Stimulated activated CD8-positive, alpha-beta memory T cell treated with anti-CD3 and anti-CD28 coated beads, Interleukin-2, amount 100 ng/mL, for 1 hour (primary cell): ENCODE measurements at places on chromosomes 1 and 21.

DNA sequence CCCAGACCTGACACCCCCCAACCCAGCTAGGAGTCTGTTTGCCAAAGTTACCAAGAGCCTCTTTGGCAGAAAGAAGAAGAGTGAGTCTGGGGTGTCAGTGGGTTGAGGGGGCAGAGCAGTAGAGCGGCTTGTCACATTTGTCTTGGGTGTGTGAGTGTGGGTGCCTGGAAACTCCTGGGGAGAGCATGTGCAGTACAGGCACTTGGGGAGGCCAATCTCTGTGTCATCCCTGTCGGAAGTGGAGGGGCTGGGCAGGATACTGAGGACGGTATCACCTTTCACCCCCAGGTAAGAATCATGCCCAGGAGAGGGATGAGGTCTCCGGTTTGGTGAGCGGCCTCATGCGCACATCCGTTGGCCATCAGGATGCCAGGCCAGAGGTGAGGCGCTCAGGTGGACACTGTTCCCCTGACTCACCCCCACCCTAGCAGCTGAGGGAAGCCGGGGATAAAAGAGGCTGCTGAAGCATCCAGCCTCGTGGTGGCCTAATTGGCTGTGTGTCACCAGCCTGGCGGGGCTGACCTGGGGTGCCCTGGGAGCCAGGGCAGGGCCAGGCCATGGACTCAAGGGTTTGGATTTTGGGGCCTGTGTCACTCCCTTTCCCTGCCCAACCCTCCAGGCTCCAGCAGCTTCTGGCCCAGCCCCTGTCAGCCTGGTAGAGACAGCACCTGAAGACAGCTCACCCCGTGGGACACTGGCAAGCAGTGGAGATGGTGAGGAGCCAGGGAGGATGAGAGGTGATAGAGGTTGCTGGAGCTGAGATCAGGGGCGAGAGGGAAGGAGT, 3.3 kb downstream of the PLK3 start:
- no peak for DNase-seq

GRCh38 chr1:209086486-209087192, 496.9 kb upstream of the CAMK1G start:
- DNase-seq, result no peak

GRCh38 chr1:19042675-19043578, 86.5 kb upstream of the IFFO2 start:
- DNase-seq, result no peak

DNA sequence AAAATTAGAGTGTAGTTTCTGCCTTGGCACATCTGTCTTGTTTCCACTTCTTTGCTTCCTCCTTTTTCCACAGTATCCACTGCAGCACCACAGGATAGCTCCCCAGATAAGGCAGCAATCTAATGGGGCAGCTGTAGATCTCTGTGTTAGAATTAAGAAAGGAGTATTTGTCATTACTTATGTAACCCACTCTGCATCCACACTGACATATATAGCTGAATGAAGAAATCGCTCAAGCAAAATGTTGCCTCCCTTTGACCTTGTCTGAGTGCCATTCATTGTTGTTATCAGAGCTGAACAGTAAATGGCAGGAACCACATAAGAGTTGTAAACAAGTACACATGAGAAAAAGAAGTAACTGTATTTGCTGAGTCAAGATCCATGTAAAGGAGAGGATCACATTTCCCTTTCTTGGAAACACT, 45.9 kb upstream of the DPH5 start:
- no peak for DNase-seq

DNA sequence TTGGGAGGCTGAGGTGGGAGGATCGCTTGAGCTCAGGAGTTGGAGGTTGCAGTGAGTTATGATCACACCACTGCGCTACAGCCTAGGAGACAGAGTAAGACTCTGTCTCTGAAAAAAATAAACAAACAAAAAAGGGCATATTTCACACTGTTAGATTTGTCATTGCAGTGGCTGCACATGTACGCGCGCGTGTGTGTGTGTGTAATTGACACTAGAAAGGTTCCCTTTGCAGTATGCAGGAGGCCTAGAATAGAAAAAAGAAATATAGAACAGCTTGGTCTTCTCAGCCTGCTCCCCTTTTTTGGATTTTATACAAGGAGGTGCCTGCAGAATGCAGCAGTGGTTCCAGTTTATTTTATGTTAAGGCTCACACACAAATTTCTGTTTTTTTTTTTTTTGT, 8.6 kb downstream of the MACO1 start:
- no peak for DNase-seq

GRCh38 chr21:41616031-41616591, 108.2 kb upstream of the TMPRSS2 start:
- DNase-seq, result no peak

- DNase-seq, result no peak
Measured at GRCh38 chr1:117347907-117348306, 19.3 kb upstream of the MAN1A2 start.
